H1 (cell line): ENCODE measurements at places on chromosomes 2 and 18. TPM values are rescaled to one million over a fixed set of nuclear protein-coding genes. Genes with fewer than 3 reads are reported as not detected.

DNA sequence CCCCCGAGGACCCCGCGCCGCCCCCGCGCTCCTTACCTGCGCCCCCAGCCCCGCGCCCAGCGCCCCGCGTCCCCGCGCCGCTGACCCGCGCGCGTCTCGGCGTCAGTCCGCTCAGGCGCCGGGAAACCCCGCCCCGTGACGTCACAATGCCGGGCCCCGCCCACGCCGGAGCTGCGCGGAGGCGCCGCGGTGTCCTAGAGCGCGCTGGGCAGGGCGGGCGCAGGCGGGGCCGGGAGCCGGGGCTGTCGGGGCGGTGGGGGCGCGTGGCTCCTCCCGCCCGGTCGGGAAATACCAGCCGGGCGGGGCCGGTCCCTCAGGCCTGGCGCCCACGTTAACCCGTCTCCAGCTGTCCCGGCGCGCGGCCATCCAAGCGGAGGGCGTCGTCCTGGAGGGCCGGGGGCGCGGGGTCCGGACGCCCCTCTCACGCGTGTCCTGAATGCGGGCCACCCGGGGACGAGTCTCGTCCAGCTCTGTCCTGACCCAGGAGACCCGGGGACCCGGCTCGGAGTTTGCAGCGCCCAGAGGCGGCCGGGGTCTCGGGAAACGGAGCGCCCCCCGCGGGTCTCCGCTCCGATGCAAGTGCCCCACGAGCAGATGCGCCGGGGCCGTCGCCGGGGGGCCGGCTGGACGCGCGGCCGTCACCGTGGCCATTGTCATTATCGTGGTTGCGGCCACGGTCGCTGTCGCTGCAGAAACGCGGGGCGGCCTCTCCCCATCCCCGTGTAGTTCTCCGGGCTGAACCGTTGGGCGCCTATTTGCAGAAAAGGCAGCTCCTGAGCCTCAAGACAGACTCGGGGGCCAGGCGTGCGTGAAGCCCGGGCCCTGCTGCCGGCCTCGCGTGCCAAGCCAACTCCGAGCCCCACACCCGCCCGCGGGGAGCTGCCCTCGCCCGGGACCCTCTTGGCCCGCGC lies at the start of gene SLC66A2:
Gene SLC66A2, minus strand, starts transcription at position 109 of the 911 bp plus-strand sequence. CDS start 727 bp downstream, outside the sequence.
- H3K36me3 ChIP-seq: no peaks in the 10 kb centered on the region
- peak within 1 kb of the TSS; percentile 62 for H3K4me3 ChIP-seq
- H3K27me3 ChIP-seq: peaks cover 44% of the 10 kb centered on the region
- H3K4me1 ChIP-seq: peaks cover 2% of the 10 kb centered on the region

- no peak overlapping the region for H3K4me3 ChIP-seq
- DNase-seq: no peak
- H3K27ac ChIP-seq: no peak overlapping the region
- H3K27me3 ChIP-seq: no peaks in the 10 kb centered on the region
- no peaks in the 10 kb centered on the region for H3K36me3 ChIP-seq
- no peaks in the 10 kb centered on the region for H3K4me1 ChIP-seq
Observed at GRCh38 chr2:59926731-59927130, 626.7 kb downstream of the BCL11A start.

- H3K4me3 ChIP-seq: no peak overlapping the region
- no peak overlapping the region for H3K27ac ChIP-seq
- H3K4me1 ChIP-seq: peaks cover 4% of the 10 kb centered on the region
- H3K36me3 ChIP-seq: no peaks in the 10 kb centered on the region
- H3K27me3 ChIP-seq: no peaks in the 10 kb centered on the region
- no peak for DNase-seq
Observed at GRCh38 chr2:7915302-7916091, 766.4 kb upstream of the ID2 start.

DNA sequence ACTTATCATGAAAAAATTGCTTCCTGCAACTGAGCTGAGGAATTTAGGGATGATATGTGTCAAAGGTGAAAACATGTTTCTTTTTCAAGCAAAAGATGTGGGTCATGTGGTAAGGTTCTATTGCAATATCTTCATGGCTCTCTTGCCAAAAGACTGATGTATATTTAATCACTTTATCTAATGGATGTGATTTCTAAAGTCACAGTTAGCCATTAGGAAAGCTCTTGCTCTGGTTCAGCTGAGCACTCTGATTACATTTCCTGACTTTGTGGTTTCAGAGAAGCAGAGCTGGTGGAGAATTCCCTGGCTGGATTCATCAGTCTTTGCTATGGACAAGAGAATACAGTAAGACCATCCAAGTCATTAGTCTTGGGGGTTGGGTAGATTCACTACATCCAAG lies 24.4 kb downstream of the SCN9A start:
- no peak overlapping the region for H3K27ac ChIP-seq
- DNase-seq: no peak
- no peaks in the 10 kb centered on the region for H3K4me1 ChIP-seq
- H3K27me3 ChIP-seq: no peaks in the 10 kb centered on the region
- H3K36me3 ChIP-seq: no peaks in the 10 kb centered on the region

GRCh38 chr2:77016443-77017354 lies 505.5 kb downstream of the LRRTM4 start:
- no peak for DNase-seq
- no peak overlapping the region for H3K27ac ChIP-seq
- H3K4me1 ChIP-seq: peaks cover 8% of the 10 kb centered on the region; the same call in 1 of the 2 replicates
- no peaks in the 10 kb centered on the region for H3K36me3 ChIP-seq
- H3K27me3 ChIP-seq: no peaks in the 10 kb centered on the region

- no peak overlapping the region for H3K4me3 ChIP-seq
- DNase-seq: no peak
- H3K27ac ChIP-seq: no peak overlapping the region
- no peaks in the 10 kb centered on the region for H3K27me3 ChIP-seq
- H3K4me1 ChIP-seq: no peaks in the 10 kb centered on the region
- no peaks in the 10 kb centered on the region for H3K36me3 ChIP-seq
Observed at GRCh38 chr2:20479835-20480234, 33.0 kb downstream of the RHOB start.

TFPI gene
- 6.8 and 7.1 TPM in 2 replicates for total RNA-seq

DNA sequence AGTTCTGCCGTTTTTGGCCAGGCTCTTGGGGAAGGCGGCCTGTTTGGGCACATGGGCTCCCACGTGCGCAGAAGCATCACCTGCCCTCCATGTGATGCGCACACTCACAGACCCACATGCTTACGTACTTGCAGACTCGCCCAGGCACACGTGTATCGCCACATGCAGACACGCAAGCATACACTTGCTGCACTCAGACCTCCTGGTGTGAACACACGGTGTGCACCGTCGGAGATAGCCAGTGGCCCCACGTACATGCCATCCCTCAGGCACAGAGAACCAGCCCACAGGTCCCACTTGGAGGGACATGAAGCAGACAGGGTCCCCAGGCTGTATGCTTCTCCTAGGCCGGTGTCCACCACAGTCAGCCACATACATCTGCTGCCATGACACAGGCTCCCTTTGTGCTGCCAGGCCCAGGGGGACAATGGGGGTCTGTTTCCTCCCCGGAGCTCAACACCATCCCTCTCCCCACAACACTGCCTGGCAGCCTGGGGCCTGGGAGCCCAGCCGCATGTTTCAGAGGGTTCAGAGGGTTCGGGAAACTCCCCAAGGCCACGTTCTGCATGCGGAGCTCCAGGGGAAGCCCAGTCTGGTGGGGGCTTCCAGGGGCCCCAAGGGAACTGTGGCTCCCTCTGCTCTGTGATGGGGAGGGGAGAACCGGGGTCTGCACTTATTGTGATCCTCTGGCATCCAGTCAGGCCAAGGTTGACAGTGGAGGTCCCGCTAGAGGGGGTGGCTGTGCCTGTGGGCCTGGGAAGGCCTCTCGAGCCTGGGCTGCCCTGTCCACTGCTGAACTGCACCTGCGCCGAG lies 208.1 kb upstream of the HAAO start:
- H3K4me3 ChIP-seq: no peak overlapping the region
- H3K36me3 ChIP-seq: no peaks in the 10 kb centered on the region
- no peaks in the 10 kb centered on the region for H3K27me3 ChIP-seq
- no peaks in the 10 kb centered on the region for H3K4me1 ChIP-seq
- no peak overlapping the region for H3K27ac ChIP-seq

- no peaks in the 10 kb centered on the region for H3K27me3 ChIP-seq
- no peak for DNase-seq
- no peak overlapping the region for H3K27ac ChIP-seq
- H3K4me1 ChIP-seq: peaks cover 7% of the 10 kb centered on the region; the same call in 1 of the 2 replicates
Observed at GRCh38 chr18:35042389-35043071, 1.3 kb downstream of the MAPRE2 start.

DNA sequence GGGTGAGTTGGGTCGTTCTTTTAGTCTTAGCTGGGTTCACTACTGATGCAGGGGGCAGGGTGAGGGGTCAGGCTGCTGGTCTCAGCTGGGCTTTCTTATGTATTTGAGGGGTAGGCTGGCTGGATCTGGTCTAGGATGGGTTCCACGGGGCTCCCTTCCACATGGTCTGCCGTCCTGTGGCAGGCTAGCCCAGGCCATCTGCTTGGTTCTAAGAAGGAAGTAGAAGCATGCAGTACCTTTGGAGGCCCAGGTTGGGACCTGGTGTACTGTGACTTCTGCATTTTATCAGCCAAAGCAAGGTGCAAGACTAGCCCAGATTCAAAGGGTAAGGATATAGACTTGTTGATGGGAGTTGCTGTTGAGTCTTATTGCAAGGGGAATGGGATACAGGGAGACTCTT lies 35.5 kb upstream of the MGAT5 start:
- H3K4me3 ChIP-seq: no peak overlapping the region
- H3K36me3 ChIP-seq: no peaks in the 10 kb centered on the region
- no peak overlapping the region for H3K27ac ChIP-seq
- H3K27me3 ChIP-seq: no peaks in the 10 kb centered on the region
- DNase-seq: no peak

DNA sequence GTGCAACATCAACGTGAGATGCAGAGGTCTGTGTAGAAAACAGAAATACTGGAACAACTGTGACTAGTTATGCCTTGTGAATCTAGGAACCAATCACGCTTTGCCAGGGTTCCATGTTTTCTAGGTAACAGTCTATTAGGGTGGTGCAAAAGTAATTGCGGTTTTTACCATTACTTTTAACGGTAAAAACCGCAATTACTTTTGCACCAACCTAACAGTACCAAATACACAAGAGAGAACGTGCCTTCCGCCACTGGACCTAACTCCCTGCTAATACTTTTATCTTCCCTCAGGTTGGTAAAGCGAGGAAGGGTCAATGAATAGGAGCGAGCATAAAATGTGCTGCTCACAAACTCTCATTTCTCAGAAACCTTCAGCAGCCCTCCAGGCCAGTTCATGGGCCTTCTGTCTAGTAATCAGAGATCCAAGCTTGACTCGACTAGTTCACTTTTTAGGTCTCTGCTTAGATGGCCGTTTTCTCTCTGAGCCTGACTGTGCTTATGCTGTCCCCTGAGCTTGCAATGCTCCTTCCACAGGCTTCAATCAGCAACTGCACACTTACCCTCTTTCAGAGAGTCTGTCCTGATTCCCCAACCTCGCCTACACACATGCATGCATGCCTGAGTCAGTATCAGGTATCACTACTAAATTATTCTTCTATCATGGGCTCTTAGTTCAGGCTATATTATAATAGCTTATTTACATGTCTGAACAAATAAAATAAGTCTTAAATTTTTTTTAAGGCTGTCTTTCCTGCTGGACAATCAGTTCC lies 47.0 kb downstream of the PLEKHM3 start:
- H3K4me3 ChIP-seq: no peak overlapping the region
- no peak overlapping the region for H3K27ac ChIP-seq
- H3K36me3 ChIP-seq: no peaks in the 10 kb centered on the region
- DNase-seq: no peak
- no peaks in the 10 kb centered on the region for H3K4me1 ChIP-seq

DNA sequence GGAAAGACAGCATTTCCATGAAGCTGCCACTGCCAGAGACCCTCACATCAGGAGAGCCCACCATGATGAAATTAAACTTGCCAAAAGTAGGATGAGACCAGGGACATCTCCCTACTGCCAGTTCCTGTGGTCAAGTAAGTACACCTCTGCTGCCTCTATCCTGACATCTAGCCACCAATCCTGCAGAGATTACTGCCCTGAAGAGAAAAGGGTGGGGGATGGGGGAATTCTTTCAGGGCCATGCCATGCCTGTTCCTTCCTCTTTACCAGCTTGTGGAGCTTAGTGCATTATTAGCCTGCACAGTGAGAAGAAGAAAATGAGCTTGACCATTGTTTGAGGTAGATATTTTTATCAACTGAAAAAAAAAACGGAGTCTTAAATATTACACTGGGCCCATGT lies 397.2 kb upstream of the CDH2 start:
- no peak overlapping the region for H3K4me3 ChIP-seq
- H3K27me3 ChIP-seq: no peaks in the 10 kb centered on the region
- H3K27ac ChIP-seq: no peak overlapping the region
- peaks cover 5% of the 10 kb centered on the region for H3K4me1 ChIP-seq
- no peaks in the 10 kb centered on the region for H3K36me3 ChIP-seq

IL37 gene
- not detected in 2 replicates for total RNA-seq

IL36G gene
- not detected in 2 replicates for total RNA-seq

GRCh38 chr2:132581991-132582738 lies 87.8 kb downstream of the LYPD1 start:
- peaks cover 9% of the 10 kb centered on the region for H3K4me1 ChIP-seq
- no peaks in the 10 kb centered on the region for H3K36me3 ChIP-seq
- no peaks in the 10 kb centered on the region for H3K27me3 ChIP-seq
- no peak overlapping the region for H3K27ac ChIP-seq
- H3K4me3 ChIP-seq: no peak overlapping the region

BMP10 gene
- total RNA-seq: not detected in 2 replicates

RGPD4 gene
- 0.08 TPM in 1 of 2 replicates, not detected in the other for total RNA-seq

RAB27B gene
- total RNA-seq: 0.33 and 0.60 TPM in 2 replicates

DNA sequence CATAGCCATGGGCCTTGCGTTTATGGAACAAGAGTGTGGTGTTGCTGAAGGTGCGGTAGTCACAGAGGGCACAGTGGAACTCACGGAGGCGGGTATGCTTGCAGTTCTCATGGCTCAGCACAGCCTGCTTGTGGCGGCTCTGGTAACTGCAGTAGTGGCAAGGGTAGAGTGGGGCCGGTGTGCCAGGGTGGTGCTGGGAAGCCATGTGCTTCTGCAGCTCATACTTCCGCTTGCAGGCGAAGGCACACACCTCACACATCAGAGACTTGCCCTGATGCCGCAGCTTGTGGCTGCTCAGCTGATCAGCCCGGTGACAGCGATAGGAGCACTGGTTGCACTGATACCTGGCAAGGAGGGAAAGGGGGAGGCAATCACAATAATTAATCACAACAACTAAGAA lies 14.7 kb downstream of the ZNF142 start:
- H3K4me1 ChIP-seq: no peaks in the 10 kb centered on the region
- H3K27me3 ChIP-seq: no peaks in the 10 kb centered on the region
- no peak overlapping the region for H3K27ac ChIP-seq

DNA sequence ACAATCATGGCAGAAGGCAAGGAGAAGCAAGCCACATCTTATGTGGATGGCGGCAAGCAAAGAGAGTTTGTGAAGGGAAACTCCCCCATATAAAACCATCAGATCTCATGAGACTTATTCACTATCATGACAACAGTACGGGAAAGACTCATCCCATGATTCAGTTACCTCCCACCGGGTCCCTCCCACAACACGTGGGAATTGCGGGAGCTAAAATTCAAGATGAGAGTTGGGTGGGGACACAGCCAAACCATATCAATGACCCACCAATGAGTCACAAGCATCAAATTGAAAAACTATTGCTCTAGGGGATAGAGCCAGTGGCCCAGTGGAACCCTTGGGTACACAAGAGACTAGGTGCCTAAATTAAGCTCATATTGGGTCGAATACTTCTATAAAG lies 157.4 kb downstream of the FBXO15 start:
- H3K4me3 ChIP-seq: no peak overlapping the region
- no peaks in the 10 kb centered on the region for H3K27me3 ChIP-seq
- no peak for DNase-seq
- H3K36me3 ChIP-seq: no peaks in the 10 kb centered on the region

- no peaks in the 10 kb centered on the region for H3K27me3 ChIP-seq
- no peaks in the 10 kb centered on the region for H3K36me3 ChIP-seq
- H3K4me1 ChIP-seq: no peaks in the 10 kb centered on the region
- no peak overlapping the region for H3K27ac ChIP-seq
- no peak for DNase-seq
Observed at GRCh38 chr2:28587526-28588291, 91.8 kb downstream of the PLB1 start.

TACR1 gene
- total RNA-seq: 0.19 and 0.37 TPM in 2 replicates

PROM2 gene
- total RNA-seq: 3.8 and 4.6 TPM in 2 replicates
